SK-N-SH treated with all-trans-retinoic acid at 6 μM for 48 hours (cell line): ENCODE measurements at places on chromosomes 4 and X.

DNA sequence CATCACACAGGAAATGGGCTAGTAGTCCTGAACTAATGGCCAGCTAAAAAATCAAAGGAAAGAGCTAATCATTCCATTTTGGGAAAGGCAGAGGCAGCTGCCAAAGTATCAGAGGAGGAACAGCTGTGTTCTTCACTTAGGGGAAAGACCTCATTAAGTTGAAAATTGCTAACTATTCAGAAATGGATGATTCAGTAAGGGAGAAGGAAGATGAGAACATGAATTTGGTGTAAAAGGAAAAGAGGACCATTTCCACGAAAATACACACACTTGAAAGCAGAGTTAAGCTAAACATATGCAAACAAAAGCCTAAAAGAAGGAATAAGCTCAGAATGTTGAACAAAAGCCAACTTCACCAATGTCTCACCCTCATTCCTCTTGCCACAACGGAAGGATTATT lies 90.4 kb downstream of the PCDH19 start:
- ATAC-seq: no peak

DNA sequence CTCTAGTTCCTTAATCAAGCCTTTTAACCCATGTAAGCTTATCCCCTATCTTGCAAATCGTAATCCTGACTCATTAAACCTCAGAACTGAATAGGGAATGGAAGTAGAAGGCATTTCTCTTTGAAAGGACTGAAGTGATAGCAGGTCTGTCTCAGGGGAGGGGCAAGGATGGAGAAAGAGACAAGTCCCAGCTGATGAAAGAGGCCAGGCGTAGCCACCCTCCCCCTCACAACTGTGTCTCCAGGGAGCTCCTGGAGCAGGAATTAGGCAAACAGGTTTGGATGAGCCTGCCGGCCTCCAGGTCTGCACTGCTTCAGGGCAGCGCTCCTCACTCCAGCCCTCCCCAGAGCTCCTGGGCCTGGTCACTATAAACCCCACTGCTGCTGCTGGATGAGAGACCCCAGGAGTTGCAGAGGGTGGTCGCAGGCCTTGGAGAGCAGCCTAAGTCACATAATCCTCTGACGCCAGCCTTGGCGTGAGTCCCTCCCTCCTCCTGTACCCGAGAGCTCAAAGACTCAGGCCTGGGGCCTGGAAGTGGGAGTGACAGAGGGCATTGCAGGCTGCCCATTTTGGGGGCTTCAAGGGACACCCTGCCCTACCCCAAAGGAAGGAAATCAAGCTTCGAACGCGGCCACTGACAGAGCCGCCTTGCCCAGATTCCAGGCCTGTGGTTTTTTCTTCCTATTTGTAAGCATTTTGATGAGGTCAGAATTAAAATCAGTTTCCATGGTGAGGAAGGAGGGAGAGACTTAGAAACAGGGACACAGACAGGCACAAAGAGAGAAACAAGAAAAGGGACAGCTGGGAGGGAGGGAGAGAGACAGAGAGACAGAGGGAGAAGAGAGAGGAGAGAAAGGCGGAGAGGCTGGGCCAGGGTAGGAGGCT lies 21.2 kb upstream of the MSX1 start:
- ATAC-seq: peak; percentile 73

DNA sequence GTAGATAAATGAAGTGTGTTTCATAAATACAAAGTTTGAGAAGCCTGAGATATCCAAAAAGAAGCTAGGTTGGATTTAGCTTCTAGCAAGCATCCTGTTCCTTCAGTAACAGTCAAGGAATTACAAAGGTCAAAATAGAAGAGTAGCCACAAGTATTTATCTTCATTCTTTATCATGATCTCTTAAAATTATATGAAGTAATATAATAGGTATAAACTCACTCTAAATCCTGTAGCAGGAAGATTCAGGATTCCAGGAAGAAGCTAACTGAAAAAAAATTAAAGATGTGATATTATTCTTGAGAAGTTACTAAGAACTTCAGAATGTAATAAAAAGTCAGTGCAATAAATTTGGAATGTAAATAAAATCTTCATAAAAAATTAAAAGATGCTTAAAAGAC lies 31.1 kb upstream of the RXFP1 start:
- ATAC-seq: no peak

GRCh38 chr4:103719105-103719829 lies 518 bp downstream of the TACR3 start:
- ATAC-seq: peak; percentile 32; the same call in 2 of the 3 replicates

DNA sequence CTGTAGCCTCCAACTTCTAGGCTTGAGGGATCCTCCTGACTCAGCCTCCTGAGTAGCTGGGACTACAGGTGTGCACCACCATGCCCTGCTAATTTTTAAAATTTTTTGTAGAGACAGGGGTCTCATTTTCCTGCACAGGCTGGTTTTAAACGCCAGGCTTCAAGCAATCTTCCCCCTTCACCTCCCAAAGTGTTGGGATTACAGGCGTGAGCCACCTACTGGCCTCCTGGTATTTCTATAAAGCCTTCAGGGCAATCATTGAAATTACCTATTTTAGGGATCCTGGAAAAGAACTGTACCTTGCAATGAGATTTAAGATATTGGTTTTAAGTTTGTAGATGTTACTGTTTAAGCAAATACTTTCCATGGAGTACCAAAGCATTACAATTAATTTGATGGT lies 13.5 kb upstream of the PLS3 start:
- no peak for ATAC-seq

- no peak for ATAC-seq
Observed at GRCh38 chrX:154602766-154603437, 16.2 kb downstream of the CTAG1B start.

DNA sequence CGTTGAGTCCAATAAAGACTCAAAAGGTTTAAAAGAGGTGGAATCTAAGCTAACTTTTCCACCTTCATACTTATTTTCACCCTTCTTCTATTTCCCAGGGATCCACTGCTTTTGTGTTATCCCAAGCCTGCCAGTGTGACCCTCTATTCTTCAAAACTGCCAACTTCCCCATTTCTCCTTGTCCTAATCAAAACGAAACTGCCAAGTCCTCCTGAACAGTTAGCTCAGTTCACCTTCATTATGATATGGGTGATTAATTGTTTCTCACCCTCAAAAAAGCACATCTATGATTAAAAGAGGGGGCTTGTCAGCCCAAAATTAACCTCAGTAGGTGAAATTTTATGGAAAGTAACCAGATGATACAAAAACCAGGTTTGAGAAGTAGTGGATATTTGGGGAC lies 108.4 kb downstream of the GUCY2F start:
- no peak for ATAC-seq

GRCh38 chr4:121272526-121272925 lies 108.3 kb downstream of the QRFPR start:
- ATAC-seq: no peak

DNA sequence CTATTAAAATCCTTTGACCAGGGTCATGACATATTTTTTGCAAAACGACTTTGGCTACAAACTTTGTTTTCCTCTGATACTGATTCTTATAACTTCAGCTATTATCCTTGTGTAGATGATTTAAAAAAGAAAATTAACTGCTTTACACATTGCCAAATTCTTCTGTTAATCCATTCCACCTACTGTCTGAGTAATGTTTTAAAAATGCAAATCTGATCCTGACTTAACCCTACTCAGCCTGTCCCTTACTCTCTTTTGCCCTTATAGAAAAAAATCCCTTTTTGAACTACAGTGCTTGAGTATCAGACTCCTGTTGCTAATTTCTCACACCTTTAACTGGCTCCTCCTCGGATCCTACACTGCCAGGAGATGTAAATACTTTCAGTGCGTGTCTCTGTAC lies 723.1 kb downstream of the ADGRL3 start:
- ATAC-seq: peak; percentile 47; the same call in 2 of the 3 replicates

- no peak for ATAC-seq
Observed at GRCh38 chr4:7393601-7394575, 40.8 kb downstream of the PSAPL1 start.

GRCh38 chrX:124393238-124393637 lies 46.9 kb downstream of the SH2D1A start:
- ATAC-seq: no peak

DNA sequence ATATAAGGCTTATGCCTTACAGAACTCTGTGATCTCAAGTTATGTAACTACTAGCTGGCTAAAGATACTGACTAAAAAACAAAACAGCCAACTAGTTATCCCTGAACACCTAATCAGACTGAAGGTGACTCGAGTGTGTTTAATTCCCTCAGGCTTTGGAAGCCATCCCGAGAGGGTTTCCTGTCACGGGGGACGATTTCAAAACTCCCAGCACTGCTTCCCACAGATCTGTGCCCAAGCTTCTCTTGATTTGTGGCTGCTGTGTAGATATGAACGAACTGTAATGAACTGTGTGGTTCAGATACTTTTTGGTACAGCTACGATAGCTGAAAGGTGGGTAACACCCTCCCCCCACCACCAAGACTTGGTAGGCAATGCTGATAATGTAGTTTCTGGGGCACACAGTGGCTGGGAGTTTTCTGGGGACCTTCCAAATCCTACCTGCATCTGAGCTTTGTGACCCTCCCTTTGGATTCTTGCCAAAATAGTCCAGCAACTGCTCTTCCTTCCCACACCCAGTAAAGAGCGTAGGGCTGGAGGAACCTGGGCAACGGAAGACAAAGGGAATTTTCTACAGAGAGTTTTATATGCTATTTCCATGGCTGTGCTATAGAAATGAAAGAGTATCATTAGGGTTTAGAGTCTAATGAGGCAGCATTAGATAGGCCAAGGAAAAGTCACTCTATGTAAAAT lies 148.8 kb downstream of the MGST2 start:
- no peak; the same call in 2 of the 3 replicates for ATAC-seq

GRCh38 chrX:122626871-122627270 lies 557.2 kb upstream of the GRIA3 start:
- no peak for ATAC-seq

DNA sequence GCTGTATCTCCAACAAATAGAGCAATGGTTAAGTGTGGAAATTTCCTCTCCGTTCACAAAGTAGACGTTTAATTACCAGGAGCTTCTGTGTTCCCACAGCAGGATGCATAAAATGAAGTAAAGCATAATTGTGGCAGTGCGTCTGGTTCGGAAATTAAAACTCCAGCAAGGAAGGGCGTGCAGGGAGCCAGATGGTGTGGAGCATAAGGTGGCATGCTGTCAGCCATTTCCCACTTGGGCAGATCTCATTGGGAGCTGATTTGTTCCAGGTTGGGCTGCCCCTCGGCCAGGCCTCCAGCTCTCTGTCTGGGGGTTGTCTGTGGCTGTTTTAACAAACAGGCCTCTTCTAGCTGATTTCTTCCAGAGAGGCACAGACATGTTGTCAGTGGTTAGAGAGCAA lies 182.1 kb upstream of the CLNK start:
- ATAC-seq: no peak

DNA sequence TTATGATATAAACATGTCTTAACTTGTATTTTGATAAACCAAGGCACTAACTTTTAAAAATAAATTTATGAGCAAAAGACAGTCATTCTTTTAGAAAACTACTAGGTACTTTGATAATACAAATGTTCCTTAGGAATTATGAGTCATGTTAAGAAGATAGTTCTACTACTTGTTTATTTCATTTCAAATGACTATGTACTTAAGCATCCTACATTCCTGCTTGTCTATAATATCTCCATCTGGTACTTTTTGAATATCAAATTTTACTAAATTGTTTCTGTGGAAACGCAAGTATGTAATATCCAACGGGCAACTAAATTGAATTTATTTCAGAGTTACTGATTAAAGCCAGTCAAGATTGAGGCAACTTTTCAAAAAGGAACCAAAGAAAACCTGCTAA lies 61.8 kb downstream of the CAMK2D start:
- ATAC-seq: peak; percentile 89

DNA sequence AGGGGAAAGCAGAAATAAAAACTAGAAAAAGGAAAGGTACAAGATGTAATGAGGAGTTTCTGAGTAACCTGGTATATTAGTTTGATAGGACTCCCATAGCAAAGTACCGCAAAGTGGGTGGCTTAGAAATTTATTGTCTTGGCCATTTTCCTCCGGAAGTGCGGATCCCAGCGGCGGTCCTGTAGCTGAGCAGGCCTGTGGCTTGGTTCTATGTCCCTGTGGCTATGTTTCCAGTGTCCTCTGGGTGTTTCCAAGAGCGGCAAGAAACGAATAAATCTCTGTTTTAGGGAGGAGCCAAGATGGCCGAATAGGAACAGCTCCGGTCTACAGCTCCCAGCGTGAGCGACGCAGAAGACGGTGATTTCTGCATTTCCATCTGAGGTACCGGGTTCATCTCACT lies 44.0 kb upstream of the LDB2 start:
- ATAC-seq: no peak

- no peak for ATAC-seq
Observed at GRCh38 chr4:79476196-79476595, 68.2 kb upstream of the GK2 start.

DNA sequence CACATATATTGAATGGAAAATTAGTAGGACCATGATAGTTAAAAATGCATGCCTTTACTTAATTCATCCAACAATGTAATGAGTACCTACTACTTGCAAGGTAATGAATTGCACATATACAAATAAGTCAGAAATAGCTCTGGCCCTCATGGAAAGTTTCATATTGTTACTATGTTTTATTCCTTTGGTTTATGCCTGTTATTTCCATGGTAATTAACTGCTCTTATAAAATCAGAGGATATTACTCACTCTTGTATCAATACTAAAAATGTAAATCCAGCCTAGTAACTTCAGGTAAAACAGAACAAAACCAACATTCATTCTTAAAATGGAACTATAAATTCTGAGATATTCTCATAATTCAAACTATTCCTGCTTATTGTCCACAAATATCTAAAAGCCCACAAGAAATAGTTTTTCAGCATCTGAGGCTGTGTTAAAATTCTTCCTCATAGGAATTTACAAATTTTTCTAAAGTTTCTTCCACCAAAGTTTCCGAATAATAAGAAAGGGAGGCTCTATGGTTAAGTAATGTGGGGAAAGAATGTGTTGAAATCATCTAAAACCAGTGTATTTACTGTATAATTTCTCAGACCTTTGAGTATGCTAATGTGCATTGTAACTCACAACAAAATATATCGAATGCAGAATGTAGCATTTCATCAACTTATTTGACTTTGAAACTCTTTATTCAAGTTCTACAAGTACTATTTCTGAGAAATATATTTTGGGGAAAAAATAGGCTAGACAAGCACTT lies 444.2 kb downstream of the PDGFC start:
- no peak for ATAC-seq

DNA sequence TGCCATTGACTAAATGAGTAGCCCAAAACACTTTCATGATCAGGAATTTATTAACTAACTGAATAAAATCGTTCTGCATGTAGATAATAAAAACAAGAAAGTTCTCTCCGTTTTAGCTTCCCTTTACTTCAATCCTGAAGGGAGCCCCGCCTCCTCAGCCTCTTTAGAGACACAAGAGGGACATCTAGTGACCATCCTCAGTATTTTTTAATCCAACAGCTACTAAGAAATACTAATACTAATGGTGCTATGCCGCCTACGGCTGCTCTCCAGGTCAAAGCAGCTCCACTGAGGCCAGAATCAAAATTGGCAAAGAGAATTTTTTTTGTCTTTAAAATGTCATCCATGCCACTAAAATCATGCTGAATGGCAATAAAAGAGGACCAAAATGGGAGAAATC lies 3.2 kb upstream of the PCDH19 start:
- peak; percentile 86 for ATAC-seq

DNA sequence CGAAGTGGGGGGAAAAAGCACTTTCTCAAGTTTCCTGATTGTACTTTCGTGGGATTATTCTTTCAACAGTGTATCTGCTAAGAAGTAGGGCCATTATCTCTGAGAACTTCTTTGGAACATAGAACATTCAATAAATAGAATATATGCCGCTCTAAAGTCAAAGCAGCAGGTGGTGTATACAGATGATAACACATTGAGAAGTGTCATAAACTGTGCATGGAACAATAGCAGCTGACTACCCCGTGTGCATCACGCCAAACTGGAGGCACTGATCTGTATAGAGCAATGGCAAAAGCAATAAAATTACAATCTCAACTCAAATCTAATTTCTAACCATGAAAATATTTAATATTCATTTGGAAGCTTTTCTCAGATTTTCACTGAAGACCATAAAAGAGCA lies 175.3 kb downstream of the DCTD start:
- no peak for ATAC-seq
